ENCODE measurements at places on chromosomes 1 and 21.
A peak's percentile ranks its signal among the peaks of the same experiment; 100 is the strongest.

- DNase-seq, result no peak
Measured at GRCh38 chr1:244296447-244296846, 155.3 kb downstream of the ADSS2 start.

DNA sequence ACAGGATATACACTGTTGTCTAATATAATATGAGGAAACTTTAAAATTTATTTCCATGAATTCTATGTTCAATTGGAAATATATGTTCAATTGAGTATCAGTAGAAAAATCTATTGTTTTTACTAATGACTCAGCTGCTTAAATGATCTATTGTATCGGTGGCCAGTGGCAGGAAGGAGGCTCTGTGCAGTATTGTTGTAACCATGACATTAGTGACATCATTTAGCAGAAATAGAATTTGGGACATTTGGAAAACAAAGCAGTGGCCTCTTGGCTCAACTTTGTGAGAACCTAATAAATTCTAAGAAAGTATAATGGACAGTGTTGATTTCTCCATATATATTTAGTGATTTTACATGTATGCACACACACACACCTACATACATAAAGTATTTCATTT lies 257.4 kb downstream of the PDE4B start:
- no peak for DNase-seq

DNA sequence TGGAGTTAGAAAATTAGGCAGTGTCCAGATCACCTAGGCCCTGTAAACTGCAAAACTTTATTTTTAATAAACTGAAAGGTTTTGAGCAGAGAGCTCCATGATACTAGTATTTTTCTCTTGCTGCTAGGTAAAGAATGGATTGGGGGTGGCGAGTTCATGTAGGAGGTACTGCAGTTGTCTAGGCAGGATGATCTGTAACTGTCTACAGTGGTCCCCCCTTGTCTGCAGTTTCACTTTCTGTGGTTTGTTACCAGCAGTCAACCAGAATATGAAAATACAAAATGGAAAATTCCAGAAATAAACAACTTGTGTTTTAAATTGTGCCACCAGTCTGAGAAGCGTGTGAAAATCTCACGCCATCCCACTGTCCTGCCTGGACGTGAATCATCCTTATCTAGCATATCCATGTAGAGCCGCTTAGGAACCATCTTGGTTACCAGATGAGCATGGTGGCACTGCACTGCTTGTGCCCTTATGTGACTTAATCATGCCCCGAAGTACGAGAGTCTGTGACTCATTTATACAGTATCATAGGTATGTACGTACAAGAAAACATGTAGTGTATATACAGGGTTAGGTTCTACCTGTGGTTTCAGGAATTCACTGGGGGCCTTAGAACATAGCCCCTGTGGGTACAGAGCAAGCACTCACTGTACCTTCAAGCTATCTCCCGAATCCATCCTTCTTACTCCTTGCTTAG lies 94.2 kb downstream of the AHCTF1 start:
- no peak for DNase-seq

GRCh38 chr1:99771513-99771918 lies 5.1 kb upstream of the FRRS1 start:
- no peak for DNase-seq

- DNase-seq, result no peak
Measured at GRCh38 chr1:159839116-159839849, 12.6 kb downstream of the SLAMF8 start.

DNA sequence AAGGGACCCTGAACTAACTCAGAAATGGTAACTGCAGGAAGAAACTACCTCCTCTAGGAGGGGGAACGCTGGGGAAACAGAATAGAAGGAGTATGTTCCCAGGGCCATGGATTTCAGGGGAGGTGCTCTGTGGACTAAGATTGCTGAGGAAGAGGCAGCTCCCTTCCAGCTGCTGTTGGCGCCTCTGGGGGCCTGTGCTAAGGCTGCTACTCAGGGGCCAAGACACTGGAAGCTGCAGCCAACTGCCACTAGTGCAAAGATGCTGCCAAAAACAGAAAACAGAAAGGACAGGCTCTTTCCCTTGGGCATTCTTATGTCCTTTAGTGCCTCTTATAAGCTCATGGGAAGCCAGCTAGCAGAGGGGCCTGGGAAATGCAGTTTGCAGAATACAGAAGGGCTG lies 58.0 kb upstream of the SGIP1 start:
- DNase-seq, result no peak

GRCh38 chr1:197284966-197285365 lies 16.9 kb downstream of the CRB1 start:
- no peak for DNase-seq

DNA sequence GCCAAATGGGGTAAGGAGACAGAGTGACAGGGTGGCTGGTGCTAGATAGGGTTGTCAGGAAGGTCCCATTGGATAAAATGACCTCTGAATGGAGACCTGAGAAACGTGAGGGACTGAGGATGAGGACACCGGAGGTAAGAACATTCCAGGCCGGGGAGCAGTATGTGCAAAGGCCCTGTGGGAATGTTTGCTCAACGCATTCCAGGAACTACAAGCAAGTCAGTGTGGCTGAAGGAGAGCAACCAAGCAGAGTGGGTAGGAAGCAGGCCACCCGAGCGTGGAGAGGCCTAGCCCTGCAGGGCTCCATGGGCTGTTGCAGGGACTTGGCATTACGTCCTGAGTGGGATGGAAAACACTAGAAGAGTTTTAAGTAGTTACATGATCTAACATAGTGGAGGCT lies 185.6 kb downstream of the ZBTB18 start:
- DNase-seq, result no peak

GRCh38 chr21:46195595-46196195 lies 11.4 kb upstream of the SPATC1L start:
- DNase-seq, result peak; percentile 20

DNA sequence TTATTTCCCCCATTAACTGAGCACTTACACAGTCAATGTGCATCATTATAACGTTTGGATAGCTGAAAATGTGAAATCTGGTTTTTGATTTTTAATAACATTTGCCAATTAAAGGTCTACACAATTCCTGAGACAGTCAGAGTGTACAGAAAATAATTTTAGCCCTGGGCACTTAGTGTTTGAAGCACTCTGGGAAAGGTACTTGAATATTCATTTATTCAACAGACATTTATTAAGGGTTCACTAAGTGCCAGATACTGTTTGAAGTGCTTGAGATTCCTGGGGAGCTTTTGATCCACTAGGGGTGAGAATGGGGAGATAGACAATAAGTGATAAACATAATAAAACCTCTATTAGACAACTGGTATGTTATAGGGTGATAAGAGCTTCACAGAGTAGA lies 141.8 kb downstream of the DISC1 start:
- DNase-seq, result no peak

DNA sequence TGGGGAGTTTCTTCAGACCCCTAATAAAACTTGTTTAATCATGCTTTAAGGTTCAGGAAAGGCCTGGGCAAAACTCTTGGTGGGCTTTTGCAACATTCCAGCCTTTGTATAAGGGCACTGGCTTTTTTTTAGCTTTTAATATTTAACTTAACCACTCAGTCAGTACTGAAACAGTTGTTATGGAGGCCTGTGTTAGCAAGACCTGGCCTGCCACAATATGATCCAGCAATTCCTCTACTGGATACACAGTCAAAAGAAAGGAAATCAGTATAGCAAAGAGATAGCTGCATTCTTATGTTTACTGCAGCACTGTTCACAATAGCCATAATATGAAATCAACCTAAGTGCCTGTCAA lies 75.1 kb upstream of the COG2 start:
- no peak for DNase-seq

- no peak for DNase-seq
Measured at GRCh38 chr1:93967306-93967705, 58.1 kb upstream of the GCLM start.

DNA sequence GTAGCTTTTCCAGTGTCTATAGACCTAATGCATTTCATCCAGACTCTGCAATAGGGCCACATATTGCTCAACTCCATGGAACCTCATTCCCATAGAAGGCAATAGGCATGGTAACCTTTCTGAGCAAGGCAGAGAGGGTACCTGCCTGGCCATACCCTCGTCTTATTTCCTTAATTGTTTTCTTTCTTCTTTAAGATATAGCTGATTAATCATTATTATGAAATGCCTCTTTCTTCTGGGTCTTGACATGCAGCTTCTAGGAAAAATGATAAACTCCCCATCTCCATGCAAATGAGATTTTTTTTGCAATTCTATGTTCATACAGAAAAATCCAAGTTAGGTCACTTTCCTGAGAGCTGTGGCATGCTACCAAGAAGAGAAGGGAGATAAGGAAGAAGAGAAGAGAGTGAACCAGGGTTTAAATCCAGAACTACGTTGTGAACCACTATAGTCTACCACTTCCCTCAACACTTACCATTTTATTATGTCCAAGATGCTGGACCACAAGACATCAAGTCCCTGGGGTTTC lies 33.0 kb upstream of the IL20 start:
- no peak for DNase-seq

- DNase-seq, result no peak
Measured at GRCh38 chr1:60813071-60813470, 269.3 kb upstream of the NFIA start.

DNA sequence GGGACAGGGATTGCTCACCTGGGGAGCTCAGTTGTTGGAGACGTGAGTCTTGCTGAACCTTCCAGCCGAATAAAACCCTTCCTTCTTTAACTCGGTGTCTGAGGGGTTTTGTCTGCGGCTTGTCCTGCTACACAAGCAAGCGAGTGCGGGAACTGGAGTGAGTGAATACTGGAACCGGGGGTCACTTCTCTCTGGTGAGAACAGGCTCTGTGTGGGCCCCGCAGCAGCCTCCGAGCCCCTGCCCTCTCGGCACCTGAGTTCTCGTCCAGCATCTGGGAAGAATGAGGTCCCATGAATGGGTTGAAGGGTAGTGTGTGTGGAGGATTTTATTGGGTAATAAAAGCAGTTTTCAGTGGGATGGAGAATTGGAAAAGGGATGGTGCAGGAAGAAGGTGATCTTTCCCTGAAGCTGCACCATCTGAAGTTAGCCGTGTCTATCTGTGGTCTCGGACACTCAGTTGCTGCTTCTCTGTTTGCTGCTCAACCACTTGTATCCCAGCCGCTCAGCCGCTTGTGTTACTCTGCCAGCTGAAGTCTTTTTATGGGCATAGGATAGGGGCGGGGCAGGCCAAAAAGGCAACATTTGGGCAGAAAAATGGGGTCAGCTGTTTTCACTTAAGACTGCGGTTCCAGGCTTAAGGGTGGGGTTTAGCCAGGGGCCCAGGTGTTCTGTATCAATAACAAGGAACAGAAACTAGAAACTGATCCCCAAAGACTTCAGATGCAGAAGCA lies 450.6 kb upstream of the CAMK1G start:
- DNase-seq, result no peak

- no peak for DNase-seq
Measured at GRCh38 chr1:23646091-23646490, 45.5 kb upstream of the RPL11 start.

GRCh38 chr1:121443001-121443540 lies 258.3 kb downstream of the SRGAP2C start:
- DNase-seq, result no peak

DNA sequence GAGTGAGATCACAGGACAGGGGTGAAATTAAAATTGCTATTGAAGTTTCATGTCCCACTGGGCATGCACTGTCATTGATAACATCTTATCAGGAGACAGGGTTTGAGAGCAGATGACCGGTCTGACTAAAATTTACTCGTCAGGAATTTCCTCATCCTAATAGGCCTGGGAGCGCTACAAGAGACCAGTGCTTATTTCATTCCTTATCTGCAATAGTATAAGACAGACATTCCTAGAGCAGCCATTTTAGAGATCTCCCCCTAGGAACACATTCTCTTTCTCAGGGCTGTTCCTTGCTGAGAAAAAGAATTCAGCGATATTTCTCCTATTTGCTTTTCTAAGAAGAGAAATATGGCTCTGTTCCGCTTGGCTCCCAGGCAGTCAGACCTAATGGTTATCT lies 181.4 kb upstream of the ETV3 start:
- no peak for DNase-seq

DNA sequence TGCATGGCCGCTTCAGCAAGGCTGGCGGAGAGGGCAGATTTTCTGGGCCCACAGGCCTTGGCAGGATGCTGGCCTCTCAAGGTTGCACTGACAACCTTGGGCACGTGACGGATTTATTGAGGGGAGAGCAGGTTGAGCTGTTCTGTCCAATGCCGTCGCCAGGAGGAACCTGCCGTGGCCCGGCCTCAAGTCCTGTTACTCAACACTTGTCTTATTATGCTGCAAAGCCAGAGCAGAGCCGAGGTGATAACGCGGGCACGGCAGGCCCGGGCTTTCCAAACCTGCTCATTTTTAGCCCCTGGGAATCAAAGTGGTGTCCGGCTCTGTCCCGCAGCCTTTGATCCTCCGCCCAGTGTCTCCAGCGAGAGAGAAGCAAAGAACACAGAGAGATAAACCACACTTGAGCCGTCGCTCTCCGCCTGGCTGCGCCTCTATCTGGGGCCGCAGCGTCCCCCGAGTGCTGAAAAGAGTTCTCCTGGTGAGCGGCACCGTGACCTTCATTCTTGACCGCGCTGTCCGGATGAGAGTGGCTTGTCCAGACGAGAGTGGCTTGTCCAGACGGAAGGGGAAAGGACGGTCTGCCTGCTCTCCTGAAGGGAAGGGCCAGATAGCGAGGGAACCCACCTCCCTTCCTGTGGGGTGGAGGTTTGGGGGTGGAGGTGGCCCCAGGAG lies 162.3 kb upstream of the ARHGEF16 start:
- DNase-seq, result no peak

Data from right forelimb (tissue), 1 donor.